ENCODE measurements at places on chromosomes 7 and 10. TPM values are rescaled to one million over a fixed set of nuclear protein-coding genes. Genes with fewer than 3 reads are reported as not detected.

- DNase-seq: no peak
Measured at GRCh38 chr10:11683529-11684320, 58.5 kb upstream of the ECHDC3 start.

GRCh38 chr7:90723233-90723632, 127.1 kb downstream of the CDK14 start:
- DNase-seq: no peak

GRCh38 chr7:132424821-132425724, 151.2 kb downstream of the PLXNA4 start:
- no peak for DNase-seq

GRCh38 chr7:2098056-2098455, 134.7 kb downstream of the MAD1L1 start:
- no peak for DNase-seq

GRCh38 chr7:28375729-28376128, 36.6 kb upstream of the CREB5 start:
- no peak for DNase-seq

- no peak for DNase-seq
Measured at GRCh38 chr10:49328401-49329145, 29.6 kb downstream of the C10orf71 start.

DNA sequence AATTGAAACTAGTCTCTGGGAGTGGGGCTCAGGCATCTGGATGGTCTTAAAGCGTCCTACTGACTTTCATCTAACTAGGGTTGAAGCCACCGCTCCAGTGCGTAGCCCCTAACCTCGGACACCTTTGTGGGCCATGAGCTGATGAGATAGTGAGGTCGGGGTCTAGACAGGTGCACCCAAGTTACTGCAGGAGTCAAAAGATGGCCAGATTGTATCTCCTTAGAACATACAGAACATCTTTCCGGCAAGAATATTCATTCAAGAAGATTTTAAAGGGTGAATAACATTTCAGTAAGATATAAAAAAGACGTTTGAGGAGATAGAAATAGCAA, 20.6 kb downstream of the RBM17 start:
- no peak for DNase-seq

GRCh38 chr10:100895896-100896295, 16.9 kb upstream of the SLF2 start:
- DNase-seq: no peak

DNA sequence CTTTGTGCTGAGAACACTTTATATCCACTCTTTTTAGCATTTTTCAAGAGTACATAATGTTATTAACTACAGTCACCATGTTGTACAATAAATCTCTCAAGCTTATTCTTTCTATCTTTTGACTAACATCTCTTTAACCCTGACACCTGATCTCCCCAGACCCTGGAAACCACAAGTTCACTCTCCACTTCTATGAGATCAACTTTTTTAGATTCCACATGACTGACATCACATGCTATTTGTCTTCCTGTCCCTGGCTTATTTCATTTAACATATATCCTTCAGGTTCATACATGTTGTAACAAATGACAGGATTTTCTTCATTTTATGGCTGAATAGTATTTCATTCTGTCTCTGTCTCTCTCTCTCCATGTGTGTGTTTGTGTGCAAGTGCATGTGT, 15.5 kb downstream of the SLC13A1 start:
- no peak for DNase-seq

DNA sequence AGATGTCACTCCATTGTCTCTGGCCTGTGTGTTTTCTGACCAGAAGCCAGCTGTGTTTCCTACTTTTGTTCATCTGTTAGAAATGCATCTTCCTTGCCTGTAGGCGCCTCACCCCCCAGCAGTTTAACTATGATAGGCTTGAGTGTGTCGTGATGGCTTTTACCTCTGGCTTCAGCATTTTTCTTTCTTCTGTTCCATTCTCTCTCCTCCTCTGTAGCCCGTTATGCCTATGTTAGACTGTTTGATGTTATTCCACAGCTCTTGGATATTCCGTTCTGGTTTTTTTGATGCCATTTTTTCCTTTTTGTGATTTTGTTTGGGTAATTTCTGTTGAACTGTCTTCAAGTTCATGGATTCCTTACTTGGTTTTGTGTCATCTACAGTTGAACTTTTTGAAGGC, 17.9 kb downstream of the MMP21 start:
- no peak for DNase-seq

GRCh38 chr10:110160081-110160480, 47.3 kb upstream of the MXI1 start:
- DNase-seq: no peak

GRCh38 chr7:14761510-14762296, 140.8 kb downstream of the DGKB start:
- DNase-seq: peak; percentile 35

- peak; percentile 92 for DNase-seq
Measured at GRCh38 chr7:138186951-138187351, 110.7 kb downstream of the AKR1D1 start.

GRCh38 chr7:129188372-129188891, at the start of gene SMO:
SMO (plus strand) TSS chr7:129188633; CDS start chr7:129189152, 519 bp downstream.
- no peak for DNase-seq

GRCh38 chr10:130026670-130027456, 62.8 kb upstream of the EBF3 start:
- no peak for DNase-seq

- DNase-seq: peak; percentile 59
Measured at GRCh38 chr7:149690688-149691446, 82.5 kb downstream of the ZNF467 start.

GRCh38 chr10:12535656-12536055, 186.3 kb downstream of the CAMK1D start:
- DNase-seq: no peak

DNA sequence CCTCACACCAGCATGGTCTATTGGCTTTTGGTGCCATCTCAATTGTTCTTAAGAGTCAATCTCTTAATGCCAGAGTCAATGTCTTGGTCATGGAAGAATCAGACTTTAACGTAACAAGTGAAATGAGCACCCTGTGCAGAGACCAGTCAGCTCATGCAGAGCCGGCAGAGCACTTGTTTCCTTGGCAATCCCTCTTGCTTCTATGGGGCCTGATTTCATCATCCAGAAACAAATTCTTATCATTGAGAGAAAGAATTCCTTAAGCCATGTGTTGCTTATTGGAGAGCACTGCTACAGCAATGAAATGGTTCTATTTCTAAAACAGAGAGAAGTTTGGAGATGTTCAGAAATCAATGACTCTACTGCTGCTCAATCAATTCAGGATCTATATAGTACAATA, 212.8 kb downstream of the IPMK start:
- no peak for DNase-seq

GRCh38 chr7:158315881-158316280, 271.7 kb downstream of the PTPRN2 start:
- no peak for DNase-seq

- DNase-seq: no peak
Measured at GRCh38 chr10:34814223-34814912, 728 bp downstream of the PARD3 start.

Gene TDRD1
- 8.1 TPM for total RNA-seq

Gene CCDC172
- total RNA-seq: not detected

Gene NPSR1
- total RNA-seq: not detected

Gene AFAP1L2
- total RNA-seq: 71.4 TPM

Gene PIK3AP1
- 5.4 TPM for total RNA-seq

Gene CCL24
- not detected for total RNA-seq

Gene UPP1
- 9.3 TPM for total RNA-seq

Gene URGCP
- total RNA-seq: 40.6 TPM

Gene C7orf25
- 13.5 TPM for total RNA-seq

Data from renal cortical epithelial cell (primary cell).